ENCODE measurements at places on chromosomes 11 and 22. TPM values are rescaled to one million over a fixed set of nuclear protein-coding genes. Genes with fewer than 3 reads are reported as not detected.

Gene SEPTIN3
- total RNA-seq: 1.1 TPM

Gene OR8B12
- not detected for total RNA-seq

Gene ENTHD1
- total RNA-seq: not detected

Gene OR51I1
- 2.2 TPM for total RNA-seq

Gene JRKL
- 4.2 TPM for total RNA-seq

Gene CCDC87
- 0.14 TPM for total RNA-seq

Gene RBM4
- 76.5 TPM for total RNA-seq

Gene MYBPC3
- not detected for total RNA-seq

Gene MISFA
- not detected for total RNA-seq

Gene HEPHL1
- total RNA-seq: not detected

Gene BAIAP2L2
- 0.71 TPM for total RNA-seq

Gene GPR83
- total RNA-seq: 0.36 TPM

Gene TUBA8
- 1.1 TPM for total RNA-seq

- DNase-seq: no peak
Observed at GRCh38 chr11:57752954-57753353, 1.3 kb upstream of the BTBD18 start.

GRCh38 chr11:7057641-7058040, 31.2 kb upstream of the RBMXL2 start:
- no peak for DNase-seq

- no peak for DNase-seq
Observed at GRCh38 chr11:122686111-122686510, 30.6 kb downstream of the UBASH3B start.

- no peak for DNase-seq
Observed at GRCh38 chr11:64248578-64248977, 1.8 kb upstream of the PPP1R14B start.

GRCh38 chr11:23310276-23310675, 450.0 kb upstream of the CCDC179 start:
- no peak for DNase-seq

DNA sequence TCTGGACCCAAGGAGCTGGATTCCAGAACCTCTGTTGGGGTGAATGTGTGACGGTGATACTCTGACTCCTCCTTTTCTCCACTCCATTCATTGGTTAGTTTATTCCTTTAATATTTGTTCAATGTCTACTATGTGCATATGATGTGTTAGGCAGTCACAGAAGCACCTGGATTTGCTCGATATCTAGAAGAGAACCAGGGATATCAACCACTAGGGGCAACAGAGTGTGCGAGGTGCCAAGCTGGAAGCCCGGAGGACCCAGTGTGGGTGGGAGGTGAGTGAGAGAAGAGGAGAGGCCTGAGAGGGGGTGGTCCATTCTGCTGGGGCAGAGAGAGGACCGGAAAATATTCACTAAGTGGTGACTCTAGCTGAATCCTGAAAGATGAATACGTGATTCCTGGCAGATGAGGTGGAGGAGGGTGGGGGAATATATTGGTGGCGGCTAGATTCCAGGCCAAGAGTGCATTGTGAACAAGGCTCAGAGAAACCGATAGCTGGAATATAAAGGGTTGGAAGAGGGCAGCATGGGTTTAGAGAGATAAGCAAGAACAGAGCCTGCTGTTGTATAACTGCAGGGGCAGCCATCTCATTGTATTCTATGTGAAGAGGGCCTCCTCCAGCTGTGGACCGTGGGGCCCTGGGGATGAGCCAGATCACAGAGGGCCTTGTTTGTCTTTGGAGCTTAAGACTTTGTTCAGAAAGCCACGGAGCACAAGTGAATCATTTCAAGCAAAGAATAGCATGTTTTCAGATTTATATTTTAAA, 6.9 kb upstream of the TIMP3 start:
- no peak for DNase-seq

DNA sequence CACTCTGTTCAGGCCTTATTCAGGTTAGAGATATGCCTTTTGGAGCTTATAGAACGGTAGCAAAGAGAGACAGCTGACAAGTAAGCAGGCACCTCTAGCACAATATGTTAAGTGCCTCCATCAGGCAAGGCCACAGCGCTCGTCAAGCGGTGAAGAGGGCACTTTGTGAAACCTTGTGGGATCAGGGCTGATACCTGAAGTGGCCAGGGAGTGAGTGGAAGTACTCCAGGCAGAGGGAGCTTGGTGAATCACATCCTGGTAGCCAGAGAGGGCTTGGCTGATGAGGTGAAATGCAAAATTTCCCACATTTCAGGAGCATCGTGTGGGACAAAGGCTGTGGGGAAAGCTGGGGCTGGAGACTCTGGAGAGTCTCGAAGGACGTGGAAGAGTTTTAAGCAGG, 87.4 kb downstream of the PKNOX2 start:
- no peak for DNase-seq

GRCh38 chr11:120546312-120547205, 35.0 kb downstream of the GRIK4 start:
- DNase-seq: no peak

DNA sequence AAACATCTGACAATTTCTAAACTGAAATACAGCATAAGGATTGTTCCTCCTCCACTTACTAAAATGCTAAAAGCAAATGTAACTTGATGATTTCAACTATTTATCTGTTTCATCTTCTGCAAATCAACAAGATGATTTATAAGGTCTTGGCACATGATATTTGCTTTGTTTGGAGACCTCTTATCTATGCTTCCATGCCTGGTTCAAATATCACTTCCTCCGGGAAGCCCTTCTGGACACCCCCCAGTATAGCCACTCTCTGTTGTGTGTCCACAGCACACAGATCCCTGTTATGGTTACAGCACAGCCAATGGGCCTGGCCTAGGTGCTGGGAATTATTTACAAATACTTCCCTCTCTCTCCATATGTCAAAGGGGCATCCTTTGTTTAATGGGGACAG, 114.8 kb downstream of the C11orf58 start:
- no peak for DNase-seq

DNA sequence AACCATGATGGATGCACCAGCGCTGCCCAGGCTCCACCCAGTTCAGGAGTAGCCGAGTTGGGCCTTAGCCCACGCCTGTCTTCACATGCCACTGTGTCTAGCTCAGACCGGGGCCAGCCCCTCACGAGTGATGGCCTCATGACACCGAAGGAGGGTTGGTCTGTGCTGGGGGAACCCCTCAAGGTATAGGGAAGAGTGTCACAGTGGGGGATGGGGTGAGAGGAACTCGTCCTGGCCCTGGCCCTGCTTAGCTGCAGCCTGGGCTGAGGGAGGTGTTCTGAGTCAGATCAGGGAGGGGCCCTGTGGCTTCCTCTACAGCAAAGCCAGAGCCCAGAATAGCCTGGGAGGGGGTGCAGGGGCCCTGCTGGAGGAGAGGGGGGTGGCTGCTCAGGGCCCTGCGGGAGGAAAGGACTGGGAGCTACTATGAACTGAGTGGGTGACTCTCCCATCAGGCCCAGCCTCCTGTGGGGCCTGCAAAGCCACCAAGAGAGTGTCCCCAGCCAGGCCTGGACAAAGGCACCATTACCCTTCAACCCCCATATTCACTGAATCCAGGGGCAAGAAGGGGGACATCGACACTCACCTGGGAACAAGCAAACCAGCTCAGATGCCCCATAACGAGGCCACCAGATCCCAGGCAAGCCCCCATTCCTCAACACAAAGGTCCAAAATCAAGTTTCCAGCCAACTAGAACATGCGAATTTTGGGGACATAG, 41.2 kb downstream of the IGLL5 start:
- no peak for DNase-seq

GRCh38 chr11:18540207-18541009, 13.7 kb upstream of the TSG101 start:
- no peak for DNase-seq

- DNase-seq: peak; percentile 71
Observed at GRCh38 chr11:3947061-3947460, 91.6 kb downstream of the STIM1 start.

DNA sequence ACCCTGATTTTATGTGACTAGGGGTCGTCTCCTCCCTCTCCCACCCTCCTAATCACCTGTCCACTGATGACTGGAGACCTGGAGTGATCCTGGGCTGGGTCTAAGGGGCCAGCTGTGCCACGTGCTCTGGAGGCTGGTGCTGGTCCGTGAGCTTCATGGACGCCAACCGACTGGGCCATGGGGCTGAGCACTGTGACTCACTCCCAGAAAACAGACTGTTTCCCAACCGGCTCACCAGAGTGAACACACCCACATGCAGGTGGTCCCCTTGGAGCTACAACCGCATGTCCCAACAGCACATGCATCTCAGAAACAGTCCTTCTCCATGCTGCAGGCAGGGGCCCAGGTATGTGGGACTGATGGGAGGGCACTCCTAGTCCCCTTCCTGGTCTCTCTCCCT, 14.0 kb upstream of the LMO1 start:
- peak; percentile 26 for DNase-seq

DNA sequence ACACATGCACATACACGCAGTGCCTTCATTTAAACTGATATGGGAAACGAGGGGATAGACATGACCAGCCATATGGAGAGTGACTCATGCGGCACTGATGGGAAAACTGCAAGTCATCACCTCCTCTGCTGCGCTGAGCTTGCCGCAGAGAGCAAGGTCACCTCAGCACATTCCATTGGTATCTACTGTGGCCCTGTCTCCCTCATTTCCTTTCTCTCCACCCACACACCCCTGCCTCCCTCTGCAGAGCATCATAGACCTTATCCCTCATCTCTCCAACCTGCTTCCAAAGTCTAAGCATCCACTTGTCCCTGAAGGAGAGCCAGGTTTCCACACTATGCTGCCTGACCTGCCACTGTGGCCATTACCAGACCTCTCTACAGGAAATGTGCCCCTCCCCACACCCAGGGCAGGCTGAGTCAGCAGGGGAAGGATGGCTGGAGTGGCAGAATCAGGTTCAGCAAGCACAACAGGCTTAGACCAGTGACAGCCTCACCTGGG, 116.9 kb upstream of the SNX19 start:
- no peak for DNase-seq

- DNase-seq: no peak
Observed at GRCh38 chr11:113001709-113002108, 40.5 kb downstream of the NCAM1 start.

DNA sequence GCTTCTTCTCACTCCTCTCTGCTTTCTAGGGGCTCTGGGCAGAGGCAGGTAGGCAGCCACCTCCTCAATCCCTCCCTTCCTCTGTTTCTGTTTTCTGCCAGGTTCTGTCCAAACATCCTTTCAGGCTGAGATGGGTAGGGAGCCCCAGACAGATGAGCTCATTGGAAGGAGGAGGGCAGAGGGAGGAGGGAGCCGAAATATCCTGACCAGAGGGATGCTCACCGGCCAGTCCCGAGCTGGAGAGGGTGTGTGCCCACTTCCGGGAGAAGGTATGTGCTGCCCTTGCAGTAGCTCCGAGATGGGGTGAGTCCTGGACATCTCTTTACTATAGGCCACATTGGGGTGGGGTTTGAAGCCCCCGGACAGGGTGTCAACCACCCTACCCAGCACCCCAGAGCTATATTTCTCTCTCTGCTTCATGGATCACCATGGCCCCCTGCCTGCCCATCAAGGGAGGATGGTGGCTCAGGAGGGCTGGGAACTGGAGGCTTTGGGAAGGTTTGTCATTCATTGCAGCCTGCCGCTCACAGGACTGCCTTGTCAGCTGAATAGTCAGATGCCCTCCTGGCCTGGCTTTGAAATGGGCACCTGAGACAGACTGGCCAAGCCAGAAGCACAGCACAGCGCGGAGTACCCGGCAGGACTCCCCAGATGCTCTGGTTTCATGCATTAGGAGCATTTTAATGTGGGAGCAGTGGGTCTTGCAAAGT, 4.7 kb upstream of the SCN4B start:
- no peak for DNase-seq

- DNase-seq: no peak
Observed at GRCh38 chr11:91104237-91104636, 881.4 kb upstream of the CHORDC1 start.

- no peak for DNase-seq
Observed at GRCh38 chr11:73531386-73531785, 66.5 kb downstream of the FAM168A start.

- DNase-seq: no peak
Observed at GRCh38 chr11:72798361-72798760, 4.5 kb upstream of the STARD10 start.
